ENCODE measurements at places on chromosomes 1 and 21.

DNA sequence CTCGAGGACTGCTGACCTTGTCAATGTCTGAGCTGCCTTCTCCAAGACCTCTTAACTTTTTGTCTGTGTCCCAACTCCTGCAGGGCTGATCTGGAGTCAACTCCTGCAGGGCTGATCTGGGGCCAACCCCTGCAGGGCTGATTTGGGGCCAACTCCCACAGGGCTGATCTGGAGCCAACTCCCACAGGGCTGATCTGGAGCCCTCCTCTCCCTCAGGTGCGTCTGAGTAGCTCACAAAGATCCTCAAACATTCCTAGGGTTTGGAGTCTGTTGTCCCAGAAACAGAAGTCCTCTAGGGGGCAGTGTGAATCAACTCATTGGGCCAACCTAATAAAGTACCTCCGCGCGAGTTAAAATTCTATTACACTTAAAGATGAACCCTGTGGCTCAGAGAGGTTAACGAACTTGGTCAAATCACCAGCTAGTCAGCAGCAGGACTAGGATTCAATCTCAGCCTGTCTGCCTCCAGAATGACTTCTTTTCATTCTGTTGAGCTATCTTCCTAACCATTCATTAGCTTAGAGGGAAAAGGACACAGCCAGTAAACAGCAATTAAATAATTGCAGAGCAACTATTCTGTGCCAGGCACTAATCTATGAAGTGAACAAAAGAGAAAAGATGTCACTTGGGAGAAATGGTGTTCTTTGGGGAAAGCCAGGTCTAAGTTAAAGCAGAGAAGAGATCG, 17.2 kb upstream of the RLF start:
- peak; percentile 61 for DNase-seq

GRCh38 chr1:78678324-78678723, 28.7 kb downstream of the IFI44 start:
- no peak for DNase-seq

DNA sequence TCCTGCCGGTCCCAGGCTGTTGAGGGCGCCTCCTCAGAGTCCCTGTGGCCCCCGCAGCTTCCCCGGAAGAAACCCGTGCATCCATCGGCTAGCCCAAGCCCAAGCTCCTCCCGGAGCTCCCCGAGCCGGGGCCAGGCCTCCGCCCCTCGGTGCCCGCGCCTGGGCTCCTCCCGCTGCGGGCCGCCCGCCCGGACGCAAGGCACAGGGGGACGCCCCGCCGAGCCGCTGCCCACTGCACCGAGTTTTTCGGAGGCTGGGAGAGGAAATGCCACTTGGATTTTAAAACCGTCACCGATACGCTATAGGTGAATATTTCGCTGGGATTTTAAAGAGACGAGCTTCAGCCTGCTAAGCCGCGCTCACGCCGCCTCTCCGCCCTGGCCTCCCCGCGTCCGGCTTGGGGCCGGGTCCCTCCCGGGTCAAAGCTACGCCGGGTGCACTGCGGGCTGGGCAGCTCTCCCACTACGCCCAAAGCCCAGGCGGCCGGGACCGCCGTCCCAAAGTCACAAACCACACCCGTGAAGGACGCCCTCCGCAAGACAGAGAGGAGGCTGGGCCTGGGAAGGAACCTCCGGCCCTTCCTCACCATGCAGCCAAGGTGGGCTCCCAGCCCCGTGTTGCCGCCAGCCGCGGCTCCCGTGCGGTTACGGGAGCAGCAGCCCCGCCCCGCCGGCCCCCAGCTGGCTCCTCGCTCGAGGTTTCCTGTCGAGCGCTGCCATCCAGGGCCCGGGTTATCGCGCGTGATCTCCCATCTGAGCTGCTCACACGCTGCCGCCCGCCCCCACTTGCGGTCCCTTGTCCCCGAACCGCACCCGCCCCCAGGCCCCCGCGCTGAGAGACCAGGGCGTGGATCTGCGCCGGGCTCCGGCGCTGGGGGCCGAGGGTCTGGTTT, 63.2 kb downstream of the CD247 start:
- peak; percentile 88 for DNase-seq

GRCh38 chr21:41970751-41971653, 17.2 kb upstream of the C2CD2 start:
- no peak for DNase-seq

GRCh38 chr21:39173716-39174680, 9.3 kb downstream of the PSMG1 start:
- DNase-seq, result no peak

DNA sequence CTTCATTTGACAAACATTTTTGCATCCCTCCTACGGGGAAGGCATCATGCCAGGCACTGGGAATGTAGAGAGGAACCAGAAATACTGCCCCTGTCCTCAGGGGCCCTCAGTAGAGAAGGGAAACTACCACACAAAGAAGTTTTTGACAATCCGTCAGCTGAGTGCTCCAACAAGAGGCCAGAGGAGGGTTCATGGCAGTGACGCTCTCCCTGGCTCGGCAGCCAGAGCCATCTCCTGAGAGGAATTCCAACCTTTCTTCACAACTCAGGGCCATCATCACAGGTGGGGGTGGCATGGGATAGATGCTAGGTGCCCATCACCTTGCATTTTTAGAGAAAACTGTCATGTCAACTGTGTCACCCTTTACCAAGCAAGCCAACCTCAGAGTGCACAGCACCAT, 154.1 kb downstream of the HIVEP3 start:
- DNase-seq, result no peak

DNA sequence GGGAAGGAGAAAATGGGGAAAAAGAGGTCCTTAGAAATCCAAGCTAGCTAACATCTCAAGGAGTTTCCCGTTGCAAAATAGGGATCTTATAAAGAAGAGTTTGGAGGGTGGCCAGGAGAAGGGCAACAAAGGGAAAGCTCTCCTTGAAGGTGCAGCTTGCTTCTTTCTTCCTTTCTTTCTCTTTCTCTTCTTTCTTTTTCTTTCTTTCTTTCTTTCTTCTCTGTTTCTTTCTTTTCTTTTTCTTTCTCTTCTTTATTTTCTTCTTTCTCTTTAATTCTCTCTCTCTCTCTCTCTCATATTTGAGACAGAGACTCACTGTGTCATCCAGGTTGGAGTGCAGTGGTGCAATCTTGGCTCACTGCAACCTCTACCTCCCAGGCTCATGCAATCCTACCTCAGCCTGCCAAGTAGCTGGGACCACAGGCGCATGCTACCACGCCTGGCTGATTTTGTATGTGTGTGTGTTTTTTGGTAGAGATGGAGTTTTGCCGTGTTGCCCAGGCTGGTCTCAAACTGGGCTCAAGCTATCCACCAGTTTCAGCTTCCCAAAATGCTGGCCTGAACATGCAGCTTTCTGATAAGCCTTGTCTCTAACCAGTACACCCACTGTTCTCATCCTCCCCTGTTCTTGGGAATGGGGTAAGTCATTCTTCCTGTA, 44.4 kb downstream of the RNF11 start:
- DNase-seq, result no peak

GRCh38 chr1:86416343-86416742, 7.6 kb upstream of the CLCA2 start:
- no peak for DNase-seq

DNA sequence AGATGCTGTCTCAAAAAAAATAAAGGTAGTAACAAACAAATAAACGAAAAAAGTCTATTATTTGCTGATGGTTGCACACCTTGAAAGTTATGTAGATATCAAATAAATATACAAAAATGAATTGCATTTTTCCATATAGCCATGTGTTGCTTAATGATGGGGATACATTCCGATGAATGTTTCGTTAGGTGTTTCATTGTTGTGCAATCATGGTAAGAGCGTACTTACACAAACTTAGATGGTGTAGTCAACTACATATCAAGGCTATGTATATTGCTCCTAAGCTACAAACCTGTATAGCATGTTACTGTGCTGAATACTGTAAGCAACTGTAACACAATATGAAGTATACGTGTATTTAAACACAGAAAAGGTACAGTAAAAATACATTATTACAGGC, 34.4 kb downstream of the AHCTF1 start:
- no peak for DNase-seq

GRCh38 chr1:55959136-55959548, 620.2 kb downstream of the PLPP3 start:
- DNase-seq, result no peak

- no peak for DNase-seq
Observed at GRCh38 chr21:32135401-32136363, 143.2 kb downstream of the MIS18A start.

- no peak for DNase-seq
Observed at GRCh38 chr1:67436511-67437055, 6.4 kb upstream of the SERBP1 start.

- DNase-seq, result no peak
Observed at GRCh38 chr21:18772404-18772803, 368.8 kb upstream of the TMPRSS15 start.

DNA sequence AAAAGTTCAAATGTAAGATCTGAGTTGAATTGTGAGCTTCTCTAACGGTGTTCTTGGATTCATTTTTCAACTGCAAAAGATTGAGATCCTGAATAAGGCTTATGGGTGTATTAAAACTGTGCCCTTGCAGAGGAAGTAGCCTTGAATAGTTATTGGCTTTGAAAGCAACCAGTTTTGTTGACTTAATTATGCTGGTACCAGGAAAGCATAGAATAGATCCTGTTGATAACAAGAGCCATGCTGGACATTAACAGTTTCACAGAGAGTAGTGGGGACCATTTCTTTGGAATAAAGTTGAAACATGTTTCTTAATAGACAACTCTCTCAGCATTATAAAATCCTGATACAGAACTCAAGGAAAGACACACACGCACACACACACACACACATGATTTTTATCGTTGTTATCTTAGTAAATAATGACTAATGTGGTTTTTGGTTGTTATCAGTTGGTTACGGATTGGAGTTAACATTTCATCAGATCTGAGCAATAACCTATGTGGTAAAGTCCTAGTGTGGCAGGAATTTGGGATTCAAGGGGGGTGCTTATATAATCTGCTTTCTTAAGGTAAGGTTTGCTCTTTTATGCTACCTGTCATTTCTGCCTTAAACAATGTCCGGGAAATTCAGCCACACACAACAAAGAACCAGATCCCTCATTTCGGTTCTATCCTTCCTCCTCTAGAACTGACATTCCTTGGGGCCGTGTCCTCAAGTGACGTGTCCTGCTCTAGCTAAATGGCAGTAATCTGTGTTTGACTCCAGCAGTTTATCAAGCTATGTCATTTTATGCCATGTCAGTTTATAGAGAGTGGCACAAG, 330.9 kb downstream of the CHRM3 start:
- DNase-seq, result peak; percentile 2

GRCh38 chr1:3545363-3546047, 65.8 kb downstream of the MEGF6 start:
- no peak for DNase-seq

GRCh38 chr1:225021037-225021436, 91.6 kb downstream of the DNAH14 start:
- no peak for DNase-seq

GRCh38 chr1:217048104-217048707, 325.0 kb upstream of the ESRRG start:
- no peak for DNase-seq

- DNase-seq, result no peak
Observed at GRCh38 chr1:214219902-214220301, 61.1 kb upstream of the SMYD2 start.

DNA sequence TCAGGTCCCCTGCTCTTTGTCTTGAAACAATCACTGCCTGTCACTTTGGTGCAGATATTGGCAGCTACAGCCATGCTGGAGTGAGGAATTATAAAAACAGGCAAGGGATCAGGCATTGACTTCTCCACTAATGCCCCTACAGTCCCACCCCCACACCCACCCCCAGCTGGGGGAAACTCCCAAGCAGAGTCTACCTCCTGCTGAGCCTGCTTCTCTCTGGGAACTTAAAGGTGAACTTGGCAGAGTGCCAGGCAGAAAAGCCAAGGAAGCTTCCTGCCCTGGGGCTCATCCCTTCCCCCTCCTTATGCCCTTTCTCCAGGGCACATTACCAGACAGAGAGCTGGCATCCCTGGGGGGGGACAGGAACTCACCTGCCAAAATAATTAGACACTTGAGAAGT, 6.7 kb downstream of the NCMAP start:
- DNase-seq, result no peak

GRCh38 chr1:246417152-246417812, 89.8 kb downstream of the SMYD3 start:
- no peak for DNase-seq

DNA sequence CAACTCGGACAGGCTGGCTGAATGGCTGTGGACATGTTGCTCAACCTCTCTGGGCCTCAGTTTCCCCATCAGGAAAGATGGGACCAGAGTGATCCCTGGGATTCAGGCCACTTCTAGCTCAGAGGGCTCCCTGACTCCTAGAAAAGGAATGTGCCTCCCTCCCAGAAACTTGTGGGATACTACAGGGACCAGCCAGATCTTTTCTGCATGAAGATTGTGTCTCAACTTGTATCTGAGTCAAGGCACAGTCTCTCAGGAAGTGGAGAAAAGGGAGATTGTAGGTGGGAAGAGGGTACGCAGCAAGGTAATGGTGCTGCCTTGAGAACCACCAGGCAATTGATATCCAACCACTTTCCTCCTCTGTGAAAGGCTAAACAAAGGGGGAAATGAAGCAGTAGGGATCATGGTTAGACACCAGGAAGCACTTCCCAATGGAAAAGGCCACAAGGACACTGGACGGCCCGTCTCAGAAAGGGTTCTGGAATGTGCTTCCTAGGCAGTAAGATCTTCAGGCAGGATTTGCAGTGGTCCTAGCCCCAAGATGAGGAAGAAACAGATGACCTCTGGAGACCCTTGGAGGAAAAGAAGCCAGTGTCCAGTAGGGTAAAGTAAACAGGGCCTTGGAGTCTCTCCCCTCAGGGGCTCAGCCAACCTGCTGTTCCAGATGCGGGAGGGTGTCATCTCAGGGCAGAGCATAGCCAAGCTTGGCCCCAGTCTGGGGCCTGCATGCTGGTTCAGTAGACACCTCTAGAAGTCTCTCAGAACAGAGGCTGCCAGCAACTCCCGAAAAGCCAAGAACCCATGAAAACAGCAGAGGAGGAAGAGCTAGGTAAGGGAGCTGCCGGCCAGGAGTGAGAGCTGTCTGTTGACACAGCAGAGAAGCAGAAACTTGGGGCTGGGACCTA, 16.8 kb downstream of the IFFO2 start:
- DNase-seq, result no peak

DNA sequence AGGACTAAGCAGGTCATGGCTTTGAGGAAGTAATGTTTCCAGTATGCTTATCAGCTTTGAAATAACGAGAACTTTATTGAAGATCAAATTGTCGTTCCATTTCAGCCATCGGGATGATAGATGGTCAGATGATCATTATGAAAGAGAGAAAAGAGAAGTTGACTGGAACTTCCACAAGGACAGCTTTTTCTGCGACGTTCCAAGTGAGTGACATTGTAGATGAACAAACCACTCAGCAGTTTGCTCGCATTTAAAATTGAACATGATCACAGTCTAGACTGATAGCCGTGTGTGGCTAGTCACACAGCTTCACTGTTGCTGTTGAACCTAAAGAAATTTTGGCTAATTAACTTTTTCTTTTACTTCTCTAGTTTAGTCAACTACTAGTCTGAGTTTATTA, 151.1 kb downstream of the TLR5 start:
- no peak for DNase-seq

- DNase-seq, result no peak
Observed at GRCh38 chr1:222097588-222097987, 355.7 kb upstream of the DUSP10 start.

- DNase-seq, result no peak
Observed at GRCh38 chr21:27024971-27025370, 58.1 kb upstream of the ADAMTS5 start.
